ENCODE measurements at places on chromosomes 5 and 9.
A peak's percentile ranks its signal among the peaks of the same experiment; 100 is the strongest.

GRCh38 chr9:89519366-89519805, 21.5 kb upstream of the SEMA4D start:
- no peak for DNase-seq

DNA sequence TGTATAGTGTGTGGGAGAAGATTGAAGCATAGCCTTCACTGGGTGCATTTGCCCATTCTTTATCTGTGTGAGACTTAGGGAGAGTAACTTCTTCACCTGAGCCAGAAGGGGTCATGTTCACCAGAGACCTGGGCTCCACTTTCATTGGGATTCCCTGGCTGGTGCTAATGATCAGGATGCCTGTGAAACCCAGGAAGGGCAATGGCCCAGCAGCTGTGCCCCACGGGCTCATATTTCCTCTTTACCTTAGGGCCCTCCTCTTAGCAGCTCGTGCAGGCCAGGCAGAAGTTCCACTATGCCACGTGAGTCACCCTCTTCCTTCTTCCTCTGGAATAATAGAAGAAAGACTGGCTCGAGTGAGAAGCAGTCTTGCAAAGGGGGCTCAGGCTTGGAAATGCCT, 5.0 kb downstream of the PPARGC1B start:
- no peak for DNase-seq

DNA sequence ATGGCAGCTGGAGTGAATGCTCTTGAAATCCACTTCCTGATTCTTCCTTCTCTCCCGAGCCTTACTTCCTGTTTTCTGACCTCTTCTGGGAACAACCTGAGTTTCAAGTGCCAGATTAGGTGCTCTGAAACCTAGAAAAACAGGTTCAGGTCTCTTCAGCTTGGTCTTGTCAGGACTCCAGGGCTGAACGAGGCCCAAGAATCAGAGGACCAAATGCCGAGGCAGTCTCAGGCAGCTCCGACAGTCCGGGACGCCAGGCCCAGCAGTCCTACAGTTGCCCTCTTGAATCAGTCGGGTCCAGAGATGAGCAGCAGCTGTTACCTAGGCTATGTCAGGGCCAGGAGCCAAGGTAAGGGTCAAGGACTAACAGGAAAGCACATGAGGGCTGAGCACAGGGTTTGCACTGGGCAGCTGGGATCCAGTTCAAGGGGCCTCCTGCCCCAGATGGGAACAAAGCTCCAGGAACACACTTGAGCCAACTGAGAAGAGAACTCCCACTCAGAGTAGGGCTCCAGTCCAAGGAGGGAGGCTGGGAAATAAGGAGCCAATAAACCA, 38.3 kb upstream of the ADRA1B start:
- no peak for DNase-seq

- no peak for DNase-seq
Observed at GRCh38 chr5:73338256-73339050, 110.1 kb downstream of the FOXD1 start.

- DNase-seq, result no peak
Observed at GRCh38 chr9:94861589-94862272, 135.2 kb downstream of the AOPEP start.

GRCh38 chr5:52013523-52013922, 630.3 kb downstream of the ISL1 start:
- DNase-seq, result no peak

- DNase-seq, result no peak
Observed at GRCh38 chr5:177496070-177496726, 1.2 kb downstream of the PDLIM7 start.

GRCh38 chr5:41763081-41763480, 107.1 kb downstream of the OXCT1 start:
- no peak for DNase-seq

GRCh38 chr9:74577956-74578355, 80.8 kb downstream of the RORB start:
- DNase-seq, result no peak

GRCh38 chr5:16595881-16596580, 20.8 kb downstream of the RETREG1 start:
- DNase-seq, result no peak

DNA sequence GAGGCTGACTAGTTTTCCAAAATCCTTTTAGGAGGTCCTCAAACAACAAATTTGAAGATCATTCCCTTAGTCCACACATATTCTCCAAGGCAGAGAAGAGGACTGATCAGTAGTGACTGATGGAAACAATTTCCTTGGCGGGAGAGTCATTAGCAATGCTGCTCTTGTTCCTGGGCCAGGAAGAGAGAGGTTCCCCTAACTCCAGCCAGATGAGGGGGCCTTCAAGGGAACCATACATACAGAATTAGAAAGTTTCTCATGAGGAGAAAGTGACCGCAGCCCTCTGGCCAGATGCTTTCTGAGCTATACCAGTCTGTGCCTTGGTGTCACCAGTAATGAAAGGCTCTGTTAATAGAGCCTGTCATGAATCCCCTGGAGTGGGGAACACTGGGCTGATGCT, 539.4 kb downstream of the BNC2 start:
- no peak for DNase-seq

- no peak for DNase-seq
Observed at GRCh38 chr9:88342246-88342645, 46.0 kb upstream of the SPIN1 start.

DNA sequence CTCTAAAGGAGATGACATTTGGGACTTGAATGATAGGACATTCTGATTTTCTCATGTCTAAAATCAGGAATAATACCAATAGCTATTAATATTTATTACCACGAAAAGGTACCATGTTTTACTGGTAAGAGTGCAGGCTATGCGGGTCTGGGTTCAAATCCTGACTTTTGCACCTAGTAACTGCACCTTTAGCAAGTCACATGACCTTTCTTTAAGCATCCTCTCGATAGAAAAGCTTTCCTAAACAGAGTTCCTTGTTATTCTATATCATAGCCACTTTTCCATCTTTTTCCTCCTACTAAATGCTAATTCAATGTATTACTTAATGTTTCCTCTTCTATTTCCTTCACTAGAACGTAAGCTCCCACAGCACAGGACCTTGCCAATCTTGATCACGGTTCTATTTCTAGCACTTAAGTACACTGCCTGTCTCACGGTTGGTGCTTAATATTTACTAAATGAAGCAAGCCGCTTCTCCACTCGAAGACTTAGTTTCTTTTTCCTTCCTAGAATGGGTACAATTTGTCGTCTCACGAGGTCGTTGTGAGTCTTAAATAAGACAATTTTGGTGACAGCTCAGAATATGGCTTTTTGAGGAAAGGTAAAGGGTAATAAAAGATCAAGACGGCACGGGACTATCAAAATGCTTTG, 816 bp downstream of the RBM18 start:
- no peak for DNase-seq

GRCh38 chr5:170362102-170362501, 27.1 kb downstream of the KCNMB1 start:
- no peak for DNase-seq

GRCh38 chr5:41748631-41749030, 121.6 kb downstream of the OXCT1 start:
- no peak for DNase-seq

DNA sequence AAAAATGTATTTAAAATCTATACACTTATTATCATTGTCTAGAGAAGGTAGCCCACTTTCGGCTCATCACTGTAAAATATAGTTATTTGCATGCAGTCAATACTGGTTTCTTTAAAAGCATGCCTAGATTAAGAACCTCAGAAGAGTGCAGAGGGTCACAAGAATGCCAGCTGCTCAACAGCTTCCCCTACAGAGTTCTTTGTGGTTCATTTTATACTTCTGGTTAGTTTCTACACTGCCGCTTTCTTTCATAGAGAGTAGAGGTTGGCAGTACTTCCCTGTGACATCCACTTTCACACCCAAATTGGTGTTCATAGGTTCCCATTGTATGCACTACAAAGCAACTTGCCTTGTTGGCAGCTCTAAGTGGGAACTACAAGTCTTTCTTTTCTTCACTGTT, 137.3 kb downstream of the KIAA0825 start:
- DNase-seq, result no peak

- no peak for DNase-seq
Observed at GRCh38 chr9:112271466-112272098, 61.8 kb downstream of the PTBP3 start.

- no peak for DNase-seq
Observed at GRCh38 chr9:89829346-89829745, 224.5 kb downstream of the GADD45G start.

GRCh38 chr9:79257790-79258351, 313.9 kb upstream of the TLE4 start:
- DNase-seq, result no peak

GRCh38 chr5:135980620-135981019, 25.8 kb upstream of the LECT2 start:
- DNase-seq, result no peak

GRCh38 chr5:139659695-139660101, 11.5 kb downstream of the CXXC5 start:
- DNase-seq, result peak; percentile 31

DNA sequence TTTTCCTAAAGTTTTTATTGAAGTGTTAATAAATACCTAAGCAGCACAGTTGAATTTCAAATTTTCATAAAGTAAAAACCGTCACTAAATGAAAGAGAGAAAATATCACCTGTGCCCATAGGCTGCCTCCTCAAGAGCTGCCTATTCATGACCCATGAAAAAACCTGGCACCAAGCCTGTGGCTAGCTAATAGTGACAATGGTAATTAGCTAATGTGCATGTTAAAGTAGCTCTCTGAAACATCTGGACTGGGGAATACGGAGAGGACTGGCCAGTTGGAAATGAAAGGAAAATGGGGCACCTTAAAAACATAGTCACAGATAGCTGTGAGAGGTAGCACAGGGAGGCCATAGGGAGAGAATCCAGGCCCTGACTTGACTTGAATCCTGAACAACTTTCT, 5.4 kb upstream of the GNE start:
- no peak for DNase-seq

DNA sequence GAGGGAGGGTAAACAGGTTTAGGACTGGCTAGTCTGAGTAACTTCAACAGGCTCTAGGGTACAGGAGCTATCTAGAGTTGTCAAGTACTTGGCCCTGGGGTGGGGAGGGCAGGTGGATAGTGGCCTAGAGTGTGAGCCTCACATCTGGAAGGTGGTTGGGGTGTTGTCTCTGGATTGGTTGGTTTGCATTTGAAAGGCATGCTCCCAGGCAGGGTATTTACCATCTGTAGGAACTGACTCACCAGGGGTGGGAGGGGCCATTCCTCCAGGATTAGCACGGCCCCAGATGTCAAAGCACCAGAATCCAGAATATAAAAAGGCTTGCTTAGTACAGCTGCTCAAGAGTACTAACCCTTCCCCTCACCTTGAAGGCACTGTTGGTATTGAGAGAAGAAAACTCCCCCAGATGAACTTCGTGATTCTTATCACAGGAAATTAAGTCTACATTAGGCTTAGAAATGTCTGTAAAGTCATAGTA, 193.3 kb downstream of the NTRK2 start:
- no peak for DNase-seq

GRCh38 chr5:63854076-63854475, 108.2 kb downstream of the HTR1A start:
- DNase-seq, result no peak

DNA sequence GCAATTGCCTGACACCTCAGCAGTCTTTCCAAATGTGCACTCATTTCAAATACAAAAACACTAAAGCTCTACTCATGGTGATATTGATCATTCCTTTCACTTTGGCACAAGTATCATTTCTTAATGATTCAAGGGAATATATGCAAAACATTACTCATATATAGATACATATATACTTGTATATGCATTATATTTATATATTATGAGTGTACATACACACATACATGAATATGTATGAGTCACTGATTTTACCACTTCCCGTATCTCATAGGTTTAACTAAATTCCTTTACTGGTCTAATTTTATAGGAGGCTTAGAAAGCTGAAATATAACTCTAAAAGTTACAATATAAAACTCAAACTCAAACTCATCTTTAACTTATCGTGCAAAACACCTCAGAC, 156.5 kb downstream of the CDH9 start:
- DNase-seq, result no peak

- DNase-seq, result no peak
Observed at GRCh38 chr9:116717150-116717549, 30.0 kb downstream of the TRIM32 start.

GRCh38 chr5:37720550-37720952, 119.3 kb downstream of the GDNF start:
- no peak for DNase-seq

DNA sequence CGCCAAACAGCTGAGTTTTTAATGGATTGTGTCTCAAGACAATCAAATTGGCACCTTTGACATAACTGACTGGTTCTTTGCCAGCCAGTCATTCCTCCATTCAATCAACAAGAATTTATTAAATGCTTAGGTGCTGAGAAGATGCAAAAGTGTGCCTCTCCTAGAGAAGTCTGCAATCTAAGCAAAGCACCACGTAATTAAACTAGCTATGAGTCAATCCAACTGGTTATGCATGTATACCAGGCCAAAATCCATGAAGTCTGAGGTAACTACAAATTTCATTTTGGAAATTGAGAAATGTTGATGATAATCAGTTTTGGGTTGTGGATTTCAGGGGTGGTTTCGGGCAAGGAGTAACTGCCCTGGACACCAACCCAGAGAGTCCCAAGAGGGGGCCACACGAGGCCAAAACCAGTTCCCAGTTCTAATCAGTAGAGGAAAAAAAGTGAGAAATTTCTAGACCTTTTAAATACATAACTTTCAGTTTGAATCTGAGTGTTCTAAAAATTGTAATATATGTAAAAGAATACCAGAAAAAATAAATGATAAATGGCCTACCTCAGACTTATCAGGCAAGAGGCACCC, 92.6 kb downstream of the EFNA5 start:
- DNase-seq, result no peak

DNA sequence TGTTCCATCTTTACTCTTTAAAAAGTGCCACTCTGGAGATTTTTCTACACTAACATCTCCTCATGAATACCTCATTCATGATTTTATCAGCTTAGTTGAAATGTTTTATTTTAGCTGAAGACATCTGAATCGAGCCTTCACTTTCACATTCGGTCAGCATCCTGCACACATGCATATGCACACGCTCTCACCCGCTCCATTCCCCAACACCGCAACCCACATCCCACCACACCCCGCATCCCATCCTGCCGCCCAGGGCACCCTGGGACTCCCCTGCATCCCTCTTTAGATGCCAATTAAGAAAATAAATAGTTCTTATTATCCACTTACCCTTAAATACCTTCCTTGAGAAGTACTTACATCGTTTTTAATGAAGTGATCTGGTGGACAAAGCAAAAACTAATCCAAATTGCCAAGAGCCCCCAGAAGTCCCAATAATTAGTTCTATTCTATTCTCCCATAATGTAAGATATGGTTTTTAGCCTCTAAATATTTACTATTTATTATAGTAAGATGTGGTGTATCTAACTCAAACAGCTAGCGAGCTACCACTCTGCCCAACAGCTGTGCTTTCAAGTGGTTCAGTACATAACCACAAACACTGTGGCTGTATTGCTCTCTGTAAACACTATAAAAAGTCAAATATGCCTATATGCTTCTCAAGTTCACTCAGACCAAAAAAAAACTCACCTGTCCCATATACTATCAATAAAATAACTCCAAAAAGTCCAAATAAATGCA, 38.2 kb downstream of the GZMK start:
- DNase-seq, result no peak

- no peak for DNase-seq
Observed at GRCh38 chr5:18179579-18179978, 545.3 kb downstream of the TAF11L14 start.

- DNase-seq, result no peak
Observed at GRCh38 chr9:29514862-29515261, 1941.6 kb upstream of the C9orf72 start.
